ENCODE measurements at places on chromosomes 2 and 18.
A peak's percentile ranks its signal among the peaks of the same experiment; 100 is the strongest.

GRCh38 chr2:234363011-234363487, 133.8 kb downstream of the ARL4C start:
- DNase-seq: peak; percentile 71

DNA sequence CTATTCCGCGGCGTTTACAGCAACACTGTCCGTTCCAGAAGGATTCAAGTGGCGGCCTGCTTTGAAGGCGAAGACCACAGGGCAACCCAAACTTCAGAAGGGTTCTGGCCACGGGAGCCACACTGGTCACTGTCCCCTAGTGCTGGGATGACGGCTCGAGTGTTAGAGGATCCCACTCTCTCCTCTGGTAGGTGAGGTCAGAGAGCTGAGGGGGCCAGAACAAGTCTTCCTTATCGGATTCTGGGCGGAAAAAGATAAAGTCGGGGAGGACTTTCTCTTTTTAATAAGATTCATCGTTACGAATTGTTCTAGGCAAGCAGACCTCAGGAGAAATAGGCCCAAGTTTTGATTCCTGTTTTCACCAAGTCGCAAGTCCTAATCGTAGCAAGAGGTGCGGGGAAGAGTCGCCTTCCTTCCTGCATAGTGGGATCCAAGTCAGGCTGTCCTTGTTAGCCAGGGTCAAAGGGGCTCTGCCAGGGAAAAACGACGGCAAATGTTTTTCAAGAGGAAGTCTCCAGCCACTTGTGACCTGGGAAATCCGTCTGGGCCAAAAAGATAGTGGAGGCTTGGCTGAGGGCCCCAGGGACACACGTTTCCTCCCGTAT, 864 bp upstream of the MYL12A start:
- DNase-seq: peak; percentile 23

GRCh38 chr2:106839849-106840595, 45.9 kb downstream of the ST6GAL2 start:
- DNase-seq: peak; percentile 89

- DNase-seq: no peak
These were observed 98.2 kb upstream of the STK39 start for GRCh38 chr2:168345601-168346000.

GRCh38 chr2:84938194-84938879, 32.6 kb upstream of the KCMF1 start:
- DNase-seq: no peak

DNA sequence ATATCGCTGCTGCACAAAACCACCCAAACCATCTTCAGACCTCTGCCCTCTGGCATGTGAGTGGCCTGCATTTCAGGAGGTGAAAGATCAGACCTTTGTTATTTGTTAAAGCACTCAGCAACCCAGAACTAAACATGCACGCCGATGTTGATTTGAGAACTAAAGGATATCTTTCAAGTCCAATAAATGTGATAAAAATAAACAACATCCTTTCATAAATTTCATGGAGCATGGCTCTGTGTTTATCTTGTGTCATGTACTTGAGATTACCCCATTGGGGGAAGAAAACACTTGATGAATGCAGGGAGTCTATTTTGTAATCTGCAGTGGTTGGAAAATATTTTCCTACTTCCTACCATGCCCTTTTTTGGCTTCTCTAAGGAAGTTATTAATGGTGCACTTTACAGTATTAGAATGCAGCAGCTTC, 70.8 kb upstream of the GATA6 start:
- DNase-seq: no peak

All from H7 (cell line).